ENCODE measurements at places on chromosomes 5 and 9. TPM values are rescaled to one million over a fixed set of nuclear protein-coding genes. Genes with fewer than 3 reads are reported as not detected.

BSPRY gene
- total RNA-seq: not detected

PCDHGB5 gene
- total RNA-seq: 21.0 TPM

AGXT2 gene
- total RNA-seq: not detected

CARTPT gene
- not detected for total RNA-seq

CDKN2B gene
- 4.4 TPM for total RNA-seq

IRX2 gene
- total RNA-seq: 0.62 TPM

PJA2 gene
- 127 TPM for total RNA-seq

SHOC1 gene
- not detected for total RNA-seq

PCDHA12 gene
- total RNA-seq: 0.06 TPM

SUSD3 gene
- total RNA-seq: not detected

ZFAND5 gene
- total RNA-seq: 183 TPM

HINT1 gene
- 192 TPM for total RNA-seq

WDR31 gene
- total RNA-seq: 2.1 TPM

TNFSF8 gene
- total RNA-seq: not detected

F2RL1 gene
- 7.5 TPM for total RNA-seq

ZNF367 gene
- 15.9 TPM for total RNA-seq

LCN9 gene
- not detected for total RNA-seq

CREB3 gene
- 79.8 TPM for total RNA-seq

ANKRD31 gene
- 0.13 TPM for total RNA-seq

Data from aortic smooth muscle cell (primary cell).